ENCODE measurements at places on chromosomes 11 and 22.

DNA sequence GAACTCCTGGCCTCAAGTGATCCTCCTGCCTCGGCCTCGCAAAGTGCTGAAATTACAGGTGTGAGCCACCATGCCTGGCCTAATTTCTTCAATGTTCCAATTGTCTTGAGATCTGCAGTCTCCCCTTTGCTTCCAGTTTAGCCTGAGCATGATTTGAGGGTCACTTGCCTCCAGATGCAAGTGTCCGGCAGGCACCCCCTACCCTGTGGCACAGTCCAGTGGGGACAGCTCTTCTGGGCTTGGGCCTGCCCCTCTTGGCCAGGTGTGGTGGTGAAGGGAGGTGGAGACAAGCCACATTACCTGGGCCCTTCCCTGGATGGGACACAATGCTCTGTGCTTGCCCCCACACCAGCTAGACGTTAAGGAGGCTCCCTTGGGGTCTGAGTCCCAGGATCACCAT is 21.3 kb upstream of the CACNG2 start:
- no peak for DNase-seq

DNA sequence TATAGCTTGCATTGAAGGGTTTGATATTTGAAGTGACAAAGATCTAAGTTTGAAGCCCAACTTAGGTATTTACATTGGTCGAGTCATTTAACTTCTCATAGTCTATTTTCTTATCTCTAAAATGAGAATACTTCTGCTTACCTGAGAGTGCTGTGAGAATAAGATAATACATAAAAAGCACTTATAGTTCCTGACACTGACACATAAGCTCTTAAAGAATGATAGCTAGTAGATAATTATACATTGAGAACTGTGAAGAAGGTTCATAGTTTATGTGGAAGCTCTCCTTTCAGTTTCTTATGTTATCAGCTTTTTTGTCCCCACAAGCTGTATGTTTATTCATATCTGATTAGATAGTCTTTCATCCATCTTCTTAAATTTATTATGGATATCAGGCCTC is 4.8 kb downstream of the PPME1 start:
- no peak for DNase-seq

DNA sequence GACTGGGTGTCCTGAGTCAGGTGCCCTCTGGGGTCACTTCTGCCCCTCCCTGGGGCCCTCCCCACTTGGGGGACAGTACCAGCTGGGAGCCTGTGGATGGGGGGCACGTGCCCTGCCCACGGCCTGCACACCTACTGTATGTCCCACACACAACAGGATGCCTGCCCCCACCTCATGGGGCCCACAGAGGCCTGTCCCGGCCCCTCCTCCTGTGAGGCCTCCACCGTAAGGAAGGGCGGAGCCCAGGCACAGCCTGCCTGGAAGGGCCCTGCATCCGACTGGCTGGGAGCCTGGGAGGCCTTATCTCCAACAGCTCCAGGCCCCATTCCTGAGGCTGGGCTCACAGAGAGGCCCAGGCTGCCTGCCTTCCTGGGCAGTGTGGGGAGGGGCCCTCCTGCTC is 47.8 kb downstream of the BRSK2 start:
- DNase-seq, result no peak

- DNase-seq, result no peak
Measured at GRCh38 chr22:26632422-26633155, 10.8 kb downstream of the CRYBA4 start.

GRCh38 chr11:1758611-1759150 is 5.0 kb downstream of the CTSD start:
- DNase-seq, result no peak

GRCh38 chr11:127218275-127218608 is 217.7 kb upstream of the KIRREL3 start:
- no peak for DNase-seq

GRCh38 chr11:8873741-8874405 is 37.1 kb upstream of the AKIP1 start:
- DNase-seq, result no peak

DNA sequence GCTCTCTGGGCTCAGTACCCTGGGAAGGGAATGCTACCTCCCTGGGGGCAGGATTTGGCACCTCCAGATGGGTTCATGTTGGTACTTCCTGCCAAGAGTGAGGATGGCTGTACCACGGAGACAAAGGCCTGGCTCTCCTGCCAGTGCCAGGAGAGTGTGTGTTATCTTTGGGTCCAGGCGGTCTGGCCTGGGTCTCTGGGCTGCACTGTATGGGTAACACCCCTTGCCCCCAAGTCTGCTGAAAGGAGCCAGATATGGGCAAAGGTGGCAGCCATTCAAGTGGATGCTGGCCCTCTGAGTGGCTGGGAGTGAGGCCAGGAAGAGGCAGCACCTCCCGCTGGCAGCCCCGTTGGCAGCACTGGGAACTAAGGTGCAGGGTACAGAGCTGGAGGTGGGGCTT is 91.5 kb downstream of the NECTIN1 start:
- DNase-seq, result no peak

DNA sequence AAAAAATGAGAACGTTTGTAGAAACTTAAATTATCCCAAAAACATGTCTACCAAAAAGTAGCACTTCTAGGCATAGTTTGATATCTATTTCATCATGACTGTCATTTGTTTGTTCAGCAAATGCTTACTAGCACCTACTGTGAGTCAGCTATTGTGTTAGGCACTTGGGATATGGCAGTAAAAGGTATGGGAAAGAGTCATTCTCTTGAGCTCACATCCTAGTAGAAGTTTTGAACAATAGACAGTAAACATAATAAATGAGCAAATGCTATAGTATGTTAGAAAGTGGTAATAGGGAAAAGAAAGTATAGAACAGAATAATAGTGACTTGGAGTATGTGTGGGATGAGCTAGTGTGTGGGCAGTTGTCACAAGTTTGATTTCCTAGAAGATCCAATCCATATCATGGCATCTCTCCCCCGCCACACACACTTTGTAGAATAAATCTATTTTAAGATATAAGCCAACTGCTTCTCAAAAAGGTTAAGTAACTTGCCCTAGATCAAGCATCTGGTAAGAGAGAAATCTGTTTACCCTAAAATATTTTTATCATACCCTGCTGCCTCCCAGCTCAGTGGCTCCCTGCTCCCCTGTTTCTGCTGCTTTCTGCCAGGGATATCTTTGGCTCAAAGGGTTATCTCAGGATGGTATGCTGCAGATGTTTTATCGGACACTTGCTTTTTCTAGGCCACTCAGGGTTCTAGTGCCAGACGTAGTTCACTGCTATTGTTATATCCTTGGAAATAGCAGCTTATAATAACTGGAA is 129.7 kb downstream of the NCAM1 start:
- no peak for DNase-seq

DNA sequence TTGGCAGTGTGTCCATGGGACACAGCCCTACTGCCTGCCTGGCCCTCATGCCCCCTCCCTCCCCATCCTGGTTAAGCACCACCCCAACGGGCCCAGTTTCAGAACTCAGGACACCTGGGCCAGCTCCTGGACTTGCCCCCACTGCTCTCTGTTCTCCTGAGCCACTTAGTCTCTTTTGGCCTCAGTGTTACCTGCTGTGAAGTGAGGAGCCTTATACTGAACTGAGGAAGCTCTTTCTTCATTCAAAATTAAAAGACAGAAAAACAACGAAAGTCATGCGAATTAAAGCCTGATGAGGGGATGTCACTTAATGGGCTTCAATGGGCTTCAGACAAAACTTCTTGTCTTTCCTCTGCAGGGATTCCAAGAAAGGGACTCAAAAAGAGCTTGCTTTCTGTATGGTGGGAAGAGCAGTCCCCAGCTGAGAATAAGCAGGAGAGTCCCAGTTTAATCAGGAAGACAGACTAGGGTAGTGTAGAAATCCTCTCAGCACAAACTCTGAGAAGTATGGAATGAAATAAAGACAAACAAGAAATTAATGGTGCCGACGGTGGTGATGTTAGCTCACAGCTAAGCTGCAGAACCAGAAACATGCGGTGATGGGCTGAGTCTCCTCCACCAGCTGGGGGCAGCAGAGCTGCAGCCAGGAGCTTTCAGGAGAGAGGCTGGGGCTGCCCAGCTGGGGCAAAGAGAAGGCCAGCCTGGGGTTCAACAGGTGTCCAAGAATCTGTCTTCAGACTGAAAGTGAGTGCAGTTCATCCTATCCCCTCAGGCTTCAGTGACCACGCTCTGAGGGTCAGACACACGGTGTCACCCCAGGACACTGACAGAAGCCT is 101.0 kb downstream of the GGTLC2 start:
- no peak for DNase-seq

DNA sequence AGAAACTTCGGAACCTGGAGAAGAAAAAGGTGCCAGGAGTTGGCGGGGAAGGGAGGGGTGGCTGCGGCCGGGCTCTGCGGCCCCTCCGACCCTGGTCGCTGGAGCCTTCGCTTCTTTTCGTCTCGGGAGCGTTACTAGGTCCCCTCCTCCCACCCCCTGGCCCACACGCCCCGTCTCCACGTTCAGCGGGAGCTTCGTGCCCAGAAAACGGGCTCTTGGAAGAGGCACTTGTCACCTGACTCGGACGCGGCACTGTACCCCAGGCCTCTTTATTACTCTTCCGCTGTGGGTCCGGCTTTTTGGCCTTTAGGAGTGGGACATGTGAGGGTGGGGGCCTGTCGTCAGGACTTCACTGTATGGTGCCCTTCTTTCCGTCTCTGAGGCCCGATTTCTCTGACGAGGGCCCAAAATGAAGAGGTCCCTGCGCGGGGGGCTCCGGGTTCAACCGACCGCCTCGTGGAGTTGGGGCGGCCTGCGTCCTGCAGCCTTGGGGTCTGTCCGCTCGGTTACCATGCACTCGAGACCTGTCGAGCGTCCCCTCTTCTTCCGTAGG is 1.2 kb downstream of the CAPRIN1 start:
- DNase-seq, result peak; percentile 35

DNA sequence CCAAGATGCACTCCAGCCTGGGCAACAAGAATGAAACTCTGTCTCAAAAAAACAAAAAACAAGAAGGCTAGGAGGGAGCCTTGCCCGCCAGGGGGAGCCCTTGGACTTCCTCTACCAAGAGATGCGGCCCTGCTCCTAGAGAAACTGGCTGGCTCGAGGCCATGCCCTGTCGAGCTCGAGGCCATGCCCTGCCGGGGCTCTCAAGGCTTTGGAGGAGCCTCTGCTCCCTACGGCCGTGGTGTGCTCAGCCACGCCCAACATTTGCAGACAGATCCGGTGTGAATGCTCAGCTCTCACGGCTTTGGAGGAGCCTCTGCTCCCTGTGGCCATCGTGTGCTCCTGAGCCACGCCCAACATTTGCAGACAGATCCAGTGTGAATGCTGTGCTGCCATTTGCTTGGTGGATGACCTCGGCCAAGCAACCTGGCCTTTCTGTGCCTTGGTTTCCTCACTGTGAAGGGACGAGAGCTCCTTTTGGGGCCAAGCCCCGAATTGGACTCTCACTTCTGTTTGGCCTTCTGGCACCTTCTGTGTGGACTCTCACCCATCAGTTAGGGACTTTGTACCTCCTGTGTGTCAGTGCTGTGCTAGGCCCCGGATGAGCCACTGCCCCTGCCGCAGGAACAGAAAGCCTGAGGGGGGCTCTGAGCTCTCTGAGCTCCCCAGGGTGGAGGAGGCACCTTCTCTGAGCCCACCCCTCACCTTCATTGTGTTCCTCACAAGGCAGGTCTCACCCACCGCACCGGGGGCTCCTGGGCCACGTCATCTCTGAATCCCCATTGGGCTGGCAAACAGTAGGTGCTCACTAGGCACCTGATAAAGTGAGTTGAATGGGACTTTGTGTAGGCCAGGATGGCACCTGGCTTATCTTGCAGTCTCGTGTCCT is 14.1 kb downstream of the C11orf24 start:
- DNase-seq, result peak; percentile 75

DNA sequence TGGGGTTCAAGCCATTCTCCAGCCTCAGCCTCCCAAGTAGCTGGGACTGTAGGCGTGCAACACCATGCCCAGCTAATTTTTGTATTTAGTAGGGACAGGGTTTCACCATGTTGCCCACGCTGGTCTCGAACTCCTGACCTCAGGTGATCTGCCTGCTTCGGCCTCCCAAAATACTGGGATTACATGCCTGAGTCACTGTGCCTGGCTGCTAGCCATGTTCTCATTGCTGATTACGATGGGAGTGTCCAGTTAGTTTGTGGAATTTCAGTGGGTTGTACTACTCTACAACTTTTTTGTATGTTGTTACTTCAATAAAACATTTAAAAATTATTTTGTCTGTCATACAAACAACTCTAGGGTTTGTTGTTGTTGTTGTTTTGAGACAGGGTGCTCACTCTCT is 4.8 kb upstream of the VPS11 start:
- DNase-seq, result no peak

- no peak for DNase-seq
Measured at GRCh38 chr22:27493796-27494195, 307.8 kb downstream of the MN1 start.

- no peak for DNase-seq
Measured at GRCh38 chr11:130911306-130911705, 5.0 kb downstream of the SNX19 start.

GRCh38 chr22:22755778-22756100 is 111.3 kb downstream of the GGTLC2 start:
- DNase-seq, result no peak

- DNase-seq, result no peak
Measured at GRCh38 chr11:124941703-124942102, 5.9 kb upstream of the HEPACAM start.

- peak; percentile 13 for DNase-seq
Measured at GRCh38 chr11:73393479-73394415, 17.5 kb downstream of the RELT start.

GRCh38 chr22:44928711-44929358 is 81.0 kb downstream of the PHF21B start:
- no peak for DNase-seq

- DNase-seq, result peak; percentile 98
Measured at GRCh38 chr11:66638177-66639065, at the start of gene RBM4. Gene RBM4, plus strand, starts transcription at chr11:66638703. Its CDS starts 1,009 bp downstream, at chr11:66639712.

DNA sequence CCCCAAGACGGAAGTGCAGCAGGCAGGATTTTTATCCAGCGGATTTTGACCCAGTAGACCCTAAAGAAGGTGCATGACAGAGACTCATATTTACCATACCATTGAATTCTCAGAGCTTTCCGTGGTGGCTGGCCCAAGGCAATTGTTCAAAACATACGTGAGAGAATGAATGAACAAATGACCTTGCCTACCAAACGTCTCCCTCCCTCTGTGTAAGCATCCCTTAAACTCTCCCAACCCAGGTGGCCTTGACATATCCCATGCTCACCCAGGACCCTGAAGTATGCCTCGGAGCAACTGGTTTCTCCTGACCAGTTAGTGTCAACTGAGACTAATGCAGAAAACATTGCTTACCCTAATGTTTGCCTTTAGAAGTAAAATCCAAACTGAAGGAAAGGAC is 154.9 kb downstream of the TEAD1 start:
- DNase-seq, result no peak

- DNase-seq, result no peak
Measured at GRCh38 chr11:64637334-64638017, 46.5 kb downstream of the SLC22A12 start.

- DNase-seq, result peak; percentile 88
Measured at GRCh38 chr11:27234043-27234668, 128.9 kb downstream of the CCDC34 start.

DNA sequence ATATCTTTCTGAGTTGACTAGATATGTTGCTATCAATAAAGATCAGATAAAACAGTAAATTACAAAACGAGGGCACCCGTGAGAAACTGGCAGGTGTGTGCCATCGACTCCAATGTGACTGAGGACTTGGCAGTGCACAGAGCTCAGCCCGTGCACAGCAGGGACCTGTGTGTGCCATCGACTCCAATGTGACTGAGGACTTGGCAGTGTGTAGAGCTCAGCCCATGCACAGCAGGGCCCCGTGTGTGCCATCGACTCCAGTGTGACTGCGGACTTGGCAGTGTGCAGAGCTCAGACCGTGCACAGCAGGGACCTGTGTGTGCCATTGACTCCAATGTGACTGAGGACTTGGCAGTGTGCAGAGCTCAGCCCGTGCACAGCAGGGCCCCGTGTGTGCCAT is 347.2 kb upstream of the B3GAT1 start:
- DNase-seq, result no peak

- DNase-seq, result no peak
Measured at GRCh38 chr22:37470087-37470445, 16.1 kb downstream of the MFNG start.

Measured in NCI-H187 (cell line).